ENCODE measurements at places on chromosomes 4 and X.

- no peak for DNase-seq
Observed at GRCh38 chr4:170001745-170002267, 24.4 kb downstream of the MFAP3L start.

DNA sequence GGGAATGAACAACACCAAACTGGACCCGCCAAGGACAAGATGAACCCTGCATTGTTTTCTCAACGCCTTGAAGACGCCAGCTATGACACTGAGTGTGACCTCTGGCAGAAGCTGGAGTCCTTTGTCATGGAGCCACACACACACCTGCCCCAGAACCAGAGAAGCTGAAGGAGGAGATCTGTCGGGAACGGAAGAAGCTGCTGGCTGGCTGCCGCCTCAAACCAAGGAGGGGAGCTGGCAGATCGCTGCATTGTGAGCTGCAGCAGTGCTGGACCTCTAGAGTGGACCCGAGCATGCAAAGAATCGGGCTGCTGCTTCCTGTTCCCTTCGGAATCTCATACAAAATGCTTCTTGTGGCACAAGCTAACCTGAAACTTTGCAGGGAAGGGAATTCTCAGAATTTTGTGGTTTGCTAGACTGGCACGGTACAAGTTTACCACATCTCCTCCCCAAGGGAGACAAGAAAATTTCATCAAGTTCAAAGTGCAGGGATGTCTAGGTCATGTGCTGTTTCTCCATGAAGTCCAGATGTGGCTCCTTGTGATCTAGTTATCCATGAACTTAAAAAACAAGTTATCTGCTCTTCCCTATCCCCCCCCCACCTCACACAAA lies 23.4 kb upstream of the GLRB start:
- DNase-seq, result no peak

GRCh38 chrX:49225858-49226257 lies 7.3 kb downstream of the CACNA1F start:
- DNase-seq, result no peak

GRCh38 chr4:26815706-26816105 lies 44.9 kb upstream of the STIM2 start:
- DNase-seq, result no peak

DNA sequence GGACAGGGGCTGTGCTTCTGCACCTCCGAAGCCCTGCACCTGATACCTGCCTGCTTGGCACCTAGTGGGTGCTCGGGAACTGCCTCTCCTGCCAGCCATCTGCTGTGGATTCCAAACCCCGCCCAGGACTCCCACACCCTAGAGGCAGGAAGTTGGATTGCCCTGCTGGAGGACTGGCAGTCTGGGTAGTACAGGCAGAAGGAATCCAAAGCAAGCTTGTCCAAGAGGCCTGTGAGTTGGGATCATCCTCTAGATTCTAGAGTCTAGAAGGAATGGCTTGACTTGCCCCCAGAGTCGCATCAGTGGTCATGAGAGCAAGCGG lies 64.6 kb upstream of the MTM1 start:
- no peak for DNase-seq

DNA sequence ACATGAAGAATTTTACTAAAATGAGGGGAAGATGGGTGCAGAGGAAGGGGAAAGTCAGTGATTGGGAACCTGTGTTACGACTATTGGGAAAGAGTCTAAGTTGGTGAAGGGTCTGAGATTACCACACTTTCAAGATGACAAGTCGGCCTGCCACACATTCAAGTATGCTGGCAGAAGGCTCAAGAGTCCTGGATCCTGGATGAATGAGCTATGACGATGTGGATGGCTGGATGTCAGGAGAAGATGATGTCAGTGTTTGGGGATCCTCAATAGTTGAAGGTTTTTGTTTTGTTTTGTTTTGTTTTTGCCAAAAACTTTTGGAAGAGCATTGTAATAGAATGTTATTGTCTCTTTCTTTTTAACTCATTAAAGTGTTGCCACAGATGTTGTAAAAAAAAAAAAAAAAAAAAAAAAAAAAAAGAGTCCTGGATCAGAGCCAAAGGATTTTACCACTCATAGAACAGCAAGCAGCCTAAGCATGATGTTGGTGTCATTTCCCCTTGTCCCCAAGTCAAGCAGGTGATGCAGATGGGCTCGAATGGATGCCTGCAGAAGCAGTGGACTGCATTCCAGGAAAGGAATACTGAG lies 120.6 kb downstream of the REELD1 start:
- DNase-seq, result peak; percentile 21
